Effector CD4-positive, alpha-beta T cell (primary cell): ENCODE measurements at places on chromosomes 3 and 15.

DNA sequence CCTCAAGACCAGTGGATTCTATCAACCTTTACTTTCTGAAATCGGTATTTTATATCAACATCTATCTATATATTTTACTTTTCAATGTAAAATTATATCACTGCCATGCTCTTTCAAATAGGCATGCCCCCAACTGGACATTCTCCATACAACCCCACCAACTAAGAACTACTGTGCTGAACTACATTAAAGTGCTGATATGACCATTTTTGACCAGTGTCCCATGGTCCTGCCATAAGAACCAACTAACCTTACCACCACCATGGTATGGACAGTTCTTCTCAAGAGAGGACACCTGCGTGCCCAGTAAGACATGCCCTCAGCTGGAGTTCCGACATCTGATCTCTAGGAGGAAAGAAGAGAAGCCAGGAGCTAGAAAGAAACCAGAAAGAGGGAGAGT is 15.6 kb downstream of the POMGNT2 start:
- no peak for DNase-seq

DNA sequence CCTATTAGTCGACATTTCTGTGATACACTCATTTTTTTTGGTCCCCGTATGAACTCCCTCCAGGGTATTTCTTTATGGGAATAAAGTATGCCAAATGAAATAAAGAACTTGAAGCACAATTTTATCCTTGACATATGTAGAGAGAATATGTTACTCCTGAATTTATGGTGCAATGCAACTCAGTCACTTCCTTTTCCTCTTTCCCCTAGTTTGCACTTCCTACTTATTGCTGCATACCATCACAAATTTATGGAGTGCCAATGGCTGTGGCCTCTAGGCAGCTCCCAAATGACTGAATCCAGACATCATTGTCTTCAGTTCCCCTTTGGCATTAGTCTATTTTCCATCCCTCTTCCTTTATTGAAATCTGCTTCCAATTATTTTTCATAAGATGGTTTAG is 403.5 kb downstream of the FHIT start:
- DNase-seq, result no peak

GRCh38 chr3:108191394-108191793 is 30.8 kb downstream of the IFT57 start:
- no peak for DNase-seq

DNA sequence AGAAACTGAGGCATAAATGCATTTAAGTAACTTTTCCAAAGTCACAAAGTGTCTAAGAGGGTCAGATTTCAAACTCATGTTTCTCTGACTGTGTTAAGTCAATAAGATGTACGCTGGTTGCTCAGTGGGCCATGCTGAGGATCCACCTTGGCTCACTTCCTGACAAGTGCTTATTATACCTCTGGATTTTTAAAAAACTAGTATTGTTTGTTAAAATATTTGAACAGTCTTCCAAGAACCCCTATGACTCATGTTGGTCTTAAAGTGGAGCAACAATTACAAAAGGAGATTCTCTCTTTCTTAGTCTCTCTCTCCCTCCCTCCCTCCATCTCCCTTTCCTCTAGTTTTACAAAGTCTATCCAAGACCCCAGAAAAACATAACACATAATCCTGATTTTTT is 1050.2 kb downstream of the AGBL1 start:
- no peak for DNase-seq

DNA sequence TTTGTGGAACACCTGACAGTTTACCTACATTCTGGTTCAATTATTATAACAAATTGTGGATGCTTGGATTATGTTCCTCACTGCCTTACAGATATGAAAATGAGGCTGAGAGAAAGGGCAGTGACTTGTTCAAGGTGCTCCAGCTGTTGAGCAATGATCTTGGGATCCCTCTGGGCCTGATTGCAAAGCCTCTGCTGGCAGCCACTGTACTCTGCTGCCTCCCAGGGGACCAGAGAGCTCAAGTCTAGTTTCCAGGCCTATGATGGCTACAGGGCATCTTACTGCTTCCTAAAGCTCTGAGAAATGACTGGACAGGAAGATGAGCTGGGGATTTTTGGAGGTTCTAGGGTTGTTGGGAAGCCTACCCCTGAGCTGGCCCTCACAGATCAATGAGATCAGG is 2.3 kb upstream of the SHC4 start:
- DNase-seq, result no peak

DNA sequence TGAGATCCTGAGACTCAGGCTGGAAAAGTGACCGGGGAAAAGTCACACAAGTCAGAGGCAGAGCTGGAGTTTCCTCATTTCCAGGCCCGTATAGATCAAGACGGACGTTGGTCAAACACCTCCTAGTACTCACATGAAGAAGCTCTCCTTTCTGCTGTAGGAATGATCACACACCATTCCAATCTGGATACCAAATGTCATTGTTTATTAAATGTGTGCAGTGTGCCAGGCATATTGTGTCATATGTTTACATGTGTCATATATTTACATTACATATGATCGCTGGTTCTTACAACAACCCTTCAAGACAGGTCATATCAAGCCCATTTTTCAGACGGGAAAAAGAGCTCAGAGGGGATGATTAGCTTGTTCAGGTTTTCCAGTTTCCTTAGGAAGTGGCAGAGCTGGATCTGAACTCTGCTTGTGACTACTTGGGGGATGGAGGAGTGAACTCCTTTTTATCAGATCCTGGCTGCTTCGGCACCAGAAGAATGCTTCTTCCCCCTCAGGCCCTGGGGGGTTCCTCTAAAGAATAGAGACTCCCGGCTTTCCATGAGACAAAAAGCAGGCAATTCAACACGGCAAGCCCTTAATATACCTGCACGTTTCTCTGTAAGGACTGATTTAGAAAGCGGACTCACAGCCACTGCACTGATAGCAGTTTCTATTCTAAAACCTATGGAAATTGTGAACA is 41.9 kb downstream of the FAM43A start:
- DNase-seq, result no peak

DNA sequence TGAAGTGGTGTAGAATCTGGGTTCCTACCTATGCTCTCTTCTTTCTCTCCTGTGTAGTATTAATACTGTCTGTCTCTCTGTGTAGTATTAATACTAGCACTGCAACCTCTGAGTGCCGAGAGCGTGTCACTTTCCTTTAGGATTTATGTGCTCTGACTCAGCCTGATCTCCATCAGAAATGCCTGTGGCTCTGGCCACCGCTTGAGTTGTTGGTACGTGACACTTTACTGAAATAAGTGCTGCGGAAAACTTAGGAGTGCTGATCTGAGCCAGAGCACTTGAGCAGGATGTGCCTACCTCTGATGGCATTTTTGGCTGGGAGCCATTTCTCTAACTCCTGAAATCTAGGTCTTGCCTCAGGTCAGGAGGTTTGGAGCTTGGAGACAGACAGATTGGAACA is 807.4 kb downstream of the SQOR start:
- no peak for DNase-seq

DNA sequence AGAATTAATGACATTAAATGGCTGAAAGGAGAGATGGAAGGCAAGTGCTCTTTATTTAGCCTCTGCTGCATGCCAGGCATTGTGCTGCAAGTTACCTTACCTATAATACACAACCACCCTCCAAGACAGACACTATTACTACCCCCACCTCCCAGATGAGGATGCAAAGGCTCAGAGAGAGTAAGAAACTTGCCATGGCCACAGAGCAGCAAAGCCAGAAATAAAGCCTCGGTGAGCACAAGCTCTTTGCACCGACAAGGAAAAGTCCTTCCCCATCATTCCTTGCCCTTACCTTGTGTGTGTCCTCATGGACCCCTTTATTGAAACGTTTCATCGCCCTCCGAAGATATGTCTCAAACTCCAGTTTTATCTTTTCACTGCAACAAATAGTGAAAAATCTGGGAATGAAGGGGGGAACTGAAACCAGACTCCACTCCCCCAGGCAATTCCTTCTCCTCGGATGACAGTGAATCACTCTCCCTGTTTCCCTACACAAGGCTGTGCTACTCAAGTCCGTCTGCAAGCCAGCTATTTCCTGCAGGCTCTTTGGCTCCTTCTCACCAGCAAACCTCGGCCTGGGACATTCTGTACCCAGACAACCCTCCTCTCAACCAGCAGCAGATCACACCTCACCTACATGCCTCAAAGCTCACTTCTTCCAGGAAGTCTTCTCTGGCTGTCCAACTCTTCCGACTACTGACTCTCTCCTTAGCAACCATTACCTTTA is 11.4 kb downstream of the XPC start:
- no peak for DNase-seq

- no peak for DNase-seq
Measured at GRCh38 chr3:119333773-119334509, 39.8 kb downstream of the ARHGAP31 start.
